ENCODE measurements at places on chromosomes 2 and 18.

- no peak for DNase-seq
Observed at GRCh38 chr2:7976206-7976605, 705.6 kb upstream of the ID2 start.

GRCh38 chr2:26904839-26905238, 56.9 kb downstream of the DPYSL5 start:
- DNase-seq: no peak

GRCh38 chr2:174595891-174596397, 1.7 kb downstream of the WIPF1 start:
- no peak for DNase-seq

GRCh38 chr2:83650898-83651297, 808.2 kb downstream of the SUCLG1 start:
- DNase-seq: no peak

- DNase-seq: no peak
Observed at GRCh38 chr2:197171582-197171981, 139.0 kb downstream of the ANKRD44 start.

- DNase-seq: no peak
Observed at GRCh38 chr2:62565309-62565908, 59.4 kb upstream of the TMEM17 start.

DNA sequence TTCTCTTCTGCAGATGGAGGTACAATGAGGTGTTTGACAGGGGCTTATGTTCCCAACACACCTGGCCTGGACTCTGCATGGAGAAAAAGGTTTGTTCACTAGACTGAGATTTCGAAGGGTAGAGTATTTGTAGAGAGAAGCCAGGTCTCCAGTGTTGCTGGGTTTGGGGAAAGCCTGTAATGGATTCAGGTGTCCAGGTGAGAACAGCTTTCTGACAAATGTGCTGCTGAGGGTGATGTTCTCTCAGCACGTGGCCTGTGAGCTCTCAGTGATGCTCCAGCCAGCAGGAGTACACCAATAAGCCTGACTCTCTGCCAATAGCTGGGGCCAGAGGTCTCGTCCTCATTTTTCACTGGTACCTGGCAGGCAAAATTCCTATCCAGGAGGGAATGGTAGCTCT, 43.8 kb upstream of the ARHGAP25 start:
- no peak for DNase-seq

DNA sequence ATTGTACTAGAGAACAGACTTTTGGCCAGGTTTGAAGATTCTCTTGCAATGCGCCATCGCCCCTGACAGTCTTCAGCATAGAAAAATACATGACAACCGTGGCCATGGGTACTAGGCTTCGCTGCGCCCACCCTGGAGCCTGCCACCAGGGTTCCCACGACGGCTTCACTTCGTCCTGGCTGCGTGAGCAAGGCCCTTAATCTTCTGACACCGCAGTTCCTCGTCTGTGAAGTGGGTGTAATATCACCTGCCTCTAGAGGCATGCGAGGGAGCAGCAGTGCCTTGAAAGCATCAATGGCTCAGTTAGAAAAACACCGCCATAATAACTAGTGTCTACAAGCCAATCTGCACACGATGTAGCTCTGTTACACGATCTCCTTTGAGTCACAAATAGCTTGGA, 175.2 kb upstream of the HS6ST1 start:
- no peak for DNase-seq

DNA sequence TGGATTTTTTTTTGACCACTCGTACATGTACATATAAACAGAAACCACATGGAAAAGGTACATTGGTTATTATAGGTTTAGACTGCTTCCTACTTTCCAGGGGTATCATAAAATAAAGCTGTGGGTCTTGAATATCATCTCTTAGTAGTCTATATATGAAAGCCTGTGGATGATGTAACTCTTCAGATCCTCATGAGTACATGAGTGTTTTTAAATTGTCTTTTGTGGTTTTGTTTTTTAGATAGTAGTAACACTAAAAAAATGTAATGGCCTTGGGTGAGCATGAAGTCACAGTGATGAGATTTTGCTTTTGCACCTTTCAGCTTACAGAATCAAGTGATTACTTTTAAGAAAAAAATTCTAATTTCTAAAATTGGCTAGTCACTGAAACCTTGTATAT, 80.2 kb downstream of the RAB3GAP1 start:
- no peak for DNase-seq

DNA sequence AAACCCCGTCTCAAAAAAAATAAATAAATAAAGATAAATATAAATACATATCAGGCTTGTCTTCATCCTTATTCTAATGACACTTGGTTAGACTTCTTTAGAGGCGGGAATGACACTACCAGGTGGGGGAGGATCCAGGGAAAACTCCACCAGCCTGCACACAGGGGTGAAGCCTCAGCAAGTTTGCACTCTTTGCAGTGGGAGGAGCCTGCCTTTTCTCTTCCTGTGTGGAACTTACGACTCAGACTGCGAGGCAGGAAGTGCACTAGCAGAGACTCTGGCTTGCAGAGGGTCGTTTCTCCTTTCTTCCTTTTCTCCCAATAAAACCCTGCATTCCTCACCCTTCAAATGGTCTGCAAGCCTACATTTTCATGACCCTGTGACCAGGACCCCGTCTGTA, 153.6 kb upstream of the CBLN2 start:
- no peak for DNase-seq

DNA sequence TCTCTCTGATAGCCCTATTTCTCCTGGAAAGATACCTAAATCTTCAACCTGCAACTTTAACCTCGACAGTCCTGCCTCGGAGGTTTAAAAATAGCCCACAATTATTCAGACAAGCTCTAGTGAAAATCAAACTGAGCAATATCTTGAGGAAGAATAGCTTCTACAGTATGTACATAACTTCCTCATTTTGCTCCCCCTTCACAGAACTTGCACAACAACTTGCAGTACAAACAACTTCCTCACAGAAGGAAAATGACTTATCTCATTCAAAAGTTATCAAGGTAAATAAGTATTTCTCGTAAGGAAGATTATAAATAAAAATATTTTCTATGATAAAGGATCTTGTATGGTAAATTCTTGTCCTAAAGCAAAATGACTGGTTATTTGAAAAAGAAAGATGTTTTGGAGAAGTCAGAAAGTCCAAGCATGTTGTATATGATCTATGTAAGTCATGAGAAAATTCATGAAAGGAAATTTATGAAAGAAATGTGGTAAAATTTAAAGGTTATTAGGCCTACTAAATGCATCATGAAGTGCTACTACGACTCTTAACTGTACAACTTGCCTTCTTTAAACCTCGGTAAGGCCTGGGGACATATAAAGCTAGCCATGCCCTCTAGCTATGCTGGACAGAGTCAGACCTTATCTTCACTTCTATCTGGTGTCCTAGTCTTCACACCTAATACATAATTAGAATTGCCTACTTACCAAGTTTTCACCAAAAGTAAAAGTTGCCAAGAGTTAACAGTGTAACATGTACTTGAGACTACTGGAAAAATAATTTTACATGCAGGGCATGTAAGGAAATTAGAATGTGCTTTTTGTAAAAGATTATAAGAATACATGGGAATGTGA, 394.5 kb downstream of the DLGAP1 start:
- DNase-seq: no peak

GRCh38 chr2:9315280-9315847, 108.0 kb downstream of the ITGB1BP1 start:
- DNase-seq: no peak

GRCh38 chr18:35005963-35006577, 35.1 kb upstream of the MAPRE2 start:
- no peak for DNase-seq

GRCh38 chr18:57854726-57855125, 51.6 kb upstream of the ATP8B1 start:
- DNase-seq: no peak

DNA sequence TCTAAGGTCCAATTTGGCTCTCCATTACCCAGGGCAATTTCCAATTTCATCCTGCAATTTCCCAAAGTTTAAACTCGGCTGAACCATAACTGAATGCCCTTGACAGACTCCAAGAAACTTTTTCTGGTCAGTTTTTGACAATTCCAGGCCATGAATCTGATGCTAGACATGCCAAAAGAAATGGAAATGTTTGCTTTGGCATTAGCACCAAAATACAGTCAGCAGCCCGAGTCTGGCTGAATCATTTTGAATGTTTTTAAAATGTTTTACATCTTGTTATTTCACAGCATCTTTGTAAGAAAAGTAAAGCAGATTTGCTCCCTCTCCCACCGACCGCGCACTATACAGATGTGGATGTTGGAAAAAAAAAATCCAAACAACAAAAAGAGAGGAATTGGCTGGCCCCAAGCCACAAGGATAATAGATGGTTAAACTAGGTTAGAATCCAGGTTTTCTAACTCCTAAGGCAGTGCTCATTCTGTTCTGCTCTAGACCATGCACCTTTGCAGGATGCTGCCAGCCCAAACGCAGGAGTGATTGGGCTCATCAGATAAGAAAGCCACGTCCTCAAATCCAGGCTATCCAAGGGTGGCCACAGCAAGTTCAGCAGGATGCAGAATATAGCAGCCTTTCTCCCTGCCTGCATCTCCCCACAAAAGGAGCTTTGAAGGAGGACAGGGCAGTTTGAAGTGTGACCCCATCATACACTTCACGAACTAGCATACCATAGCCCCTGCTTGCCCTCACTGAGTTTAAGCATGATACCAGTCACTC, 167.5 kb downstream of the ALK start:
- no peak for DNase-seq

- no peak for DNase-seq
Observed at GRCh38 chr2:156908825-156909224, 348.7 kb upstream of the GALNT5 start.

- DNase-seq: no peak
Observed at GRCh38 chr2:96082211-96083063, 33.9 kb downstream of the ADRA2B start.

GRCh38 chr2:188622601-188623260, 331.1 kb downstream of the GULP1 start:
- no peak for DNase-seq

- no peak for DNase-seq
Observed at GRCh38 chr2:209876211-209876610, 104.6 kb downstream of the UNC80 start.

DNA sequence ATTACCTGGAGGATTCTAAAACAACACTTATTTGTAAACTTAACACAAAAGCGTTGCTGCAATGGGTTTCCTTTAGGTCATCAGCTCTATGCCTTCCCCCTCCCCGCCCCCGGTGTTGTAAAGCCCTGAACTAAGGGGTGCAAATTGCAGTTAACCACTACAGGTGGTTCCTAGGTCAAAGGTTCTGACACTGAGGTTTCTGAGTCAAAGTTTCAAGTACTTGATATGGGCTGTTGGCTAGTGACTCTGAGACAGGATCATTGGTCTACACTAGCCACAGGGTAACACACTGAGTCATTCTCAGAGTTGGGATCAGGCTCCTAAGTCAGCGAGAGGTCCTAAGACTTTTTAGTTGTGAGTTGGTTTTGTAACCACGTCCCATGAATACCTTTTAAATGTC, 15.4 kb downstream of the IL1B start:
- no peak for DNase-seq

GRCh38 chr2:46024146-46024779, 272.9 kb upstream of the EPAS1 start:
- no peak for DNase-seq

GRCh38 chr2:48145845-48146452, 239.7 kb upstream of the FBXO11 start:
- no peak for DNase-seq

GRCh38 chr2:75390169-75390568, 170.6 kb downstream of the EVA1A start:
- no peak for DNase-seq

DNA sequence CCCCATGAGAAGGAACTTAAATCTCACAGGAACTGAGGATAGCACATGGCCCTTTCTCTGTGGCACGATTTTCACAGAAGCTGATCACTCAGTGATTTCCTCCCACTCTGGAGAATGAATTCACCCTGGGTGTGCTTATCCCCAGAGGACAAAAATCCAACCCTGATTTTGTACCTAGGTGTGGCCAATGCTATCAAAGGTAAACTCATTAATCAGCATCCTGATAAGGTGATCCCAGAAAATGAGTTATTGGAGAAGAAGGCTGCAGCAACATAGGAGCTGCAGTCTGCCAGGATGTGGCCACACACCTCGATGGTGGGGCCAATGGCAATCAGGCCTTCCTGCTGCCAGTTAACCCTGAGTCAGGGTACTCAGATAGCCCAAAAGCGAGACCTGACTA, 8.2 kb upstream of the SULT1C2 start:
- DNase-seq: no peak

GRCh38 chr2:10400978-10401951, 46.9 kb downstream of the ODC1 start:
- DNase-seq: no peak

- no peak for DNase-seq
Observed at GRCh38 chr2:227748079-227748478, 2.4 kb downstream of the SCYGR8 start.

- no peak for DNase-seq
Observed at GRCh38 chr2:30801821-30802455, 5.3 kb downstream of the CAPN13 start.

- DNase-seq: no peak
Observed at GRCh38 chr2:53949457-53949856, 21.3 kb downstream of the PSME4 start.

DNA sequence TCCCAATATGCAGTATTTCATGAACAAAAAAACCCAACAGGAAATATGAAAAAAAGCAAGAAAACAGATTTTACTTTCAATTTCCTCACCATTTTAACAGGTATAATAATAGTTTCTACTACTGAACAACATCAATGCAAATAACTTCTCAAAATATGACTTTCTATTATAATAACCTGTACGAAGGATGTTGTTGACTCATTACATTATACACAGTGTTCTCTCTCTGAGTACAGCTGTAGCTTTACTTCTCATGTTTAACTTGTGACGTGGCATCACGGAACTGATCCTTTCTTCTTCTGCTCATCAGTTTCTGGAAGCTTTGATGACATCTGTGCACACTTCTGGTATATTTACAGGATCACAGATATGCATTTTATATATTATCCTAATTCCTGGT, 40.0 kb downstream of the FAM228A start:
- DNase-seq: no peak

- no peak for DNase-seq
Observed at GRCh38 chr18:3458952-3459853, 9.2 kb downstream of the TGIF1 start.

GRCh38 chr2:113686537-113686936, 59.5 kb downstream of the RABL2A start:
- no peak for DNase-seq

- no peak for DNase-seq
Observed at GRCh38 chr2:68157002-68157401, 686 bp upstream of the PNO1 start.

DNA sequence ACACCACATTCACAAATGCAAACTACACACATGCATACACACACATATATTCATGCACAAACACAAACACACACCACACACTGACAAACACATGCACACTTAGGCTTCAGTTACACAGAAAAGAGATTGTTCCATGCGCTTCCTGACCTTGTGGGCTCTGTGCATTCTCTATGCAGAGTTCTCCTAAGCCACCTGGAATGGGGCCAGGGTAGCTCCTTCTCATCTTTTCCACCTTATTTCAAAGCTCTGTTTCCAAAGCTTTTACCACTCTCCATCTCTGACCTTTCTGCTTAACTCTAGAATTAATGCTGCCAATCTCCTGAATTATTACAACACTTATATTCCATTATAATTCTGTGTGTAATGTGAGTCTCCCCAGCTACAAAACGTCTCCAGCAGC, 522.3 kb upstream of the MYT1L start:
- DNase-seq: no peak

GRCh38 chr2:3680548-3681345, 22.6 kb upstream of the DCDC2C start:
- DNase-seq: no peak

- no peak for DNase-seq
Observed at GRCh38 chr2:65666156-65666725, 233.8 kb upstream of the SPRED2 start.

Measured in activated CD4-positive, alpha-beta T cell treated with anti-CD3 and anti-CD28 coated beads, Interleukin-2, amount 50 U/mL, for 4 hours (primary cell).